IMR-90 (cell line): ENCODE measurements at places on chromosomes 16 and 17.

DNA sequence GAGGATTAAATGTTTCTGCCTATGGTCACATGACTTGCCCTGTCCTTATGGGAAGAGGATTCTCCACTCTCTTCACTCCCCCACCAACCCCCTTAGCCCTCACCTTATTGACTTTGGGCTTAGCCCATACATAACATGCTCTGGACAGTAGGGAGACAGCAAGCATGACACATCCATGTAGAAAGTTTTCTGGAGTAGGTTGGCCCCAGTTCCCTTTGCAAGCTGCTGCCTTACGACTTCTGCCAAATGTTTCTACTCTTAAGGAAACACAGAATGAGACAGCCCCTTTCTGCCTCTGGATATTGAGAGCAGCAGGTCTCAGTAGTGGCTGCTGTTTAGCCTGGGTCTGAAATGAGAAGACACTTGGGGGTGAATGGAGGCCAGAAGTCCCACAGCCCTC lies 282.2 kb downstream of the MAP2K6 start:
- DNase-seq = peak; percentile 17
- no peak overlapping the region for H3K27ac ChIP-seq
- H3K4me1 ChIP-seq = no peaks in the 10 kb centered on the region
- no peaks in the 10 kb centered on the region for H3K36me3 ChIP-seq
- H3K4me3 ChIP-seq = no peak overlapping the region

DNA sequence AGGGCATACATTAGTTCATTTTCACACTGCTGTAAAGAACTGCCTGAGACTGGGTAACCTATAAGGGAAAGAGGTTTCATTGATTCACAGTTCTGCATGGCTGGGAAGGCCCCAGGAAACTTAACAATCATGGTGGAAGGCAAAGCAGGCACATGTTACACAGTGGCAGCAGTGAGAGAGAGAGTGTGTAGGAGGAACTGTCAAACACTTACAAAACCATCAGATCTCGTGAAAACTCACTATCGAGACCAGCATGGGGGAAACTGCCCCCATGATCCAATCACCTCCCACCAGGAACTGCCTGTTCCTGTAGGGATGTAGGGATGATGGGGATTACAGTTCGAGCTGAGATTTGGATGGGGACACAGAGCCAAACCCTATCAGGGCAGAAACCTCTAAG lies 17.2 kb downstream of the NUBP1 start:
- no peak overlapping the region for H3K4me3 ChIP-seq
- no peaks in the 10 kb centered on the region for H3K4me1 ChIP-seq
- no peak for DNase-seq
- H3K27ac ChIP-seq = no peak overlapping the region

DNA sequence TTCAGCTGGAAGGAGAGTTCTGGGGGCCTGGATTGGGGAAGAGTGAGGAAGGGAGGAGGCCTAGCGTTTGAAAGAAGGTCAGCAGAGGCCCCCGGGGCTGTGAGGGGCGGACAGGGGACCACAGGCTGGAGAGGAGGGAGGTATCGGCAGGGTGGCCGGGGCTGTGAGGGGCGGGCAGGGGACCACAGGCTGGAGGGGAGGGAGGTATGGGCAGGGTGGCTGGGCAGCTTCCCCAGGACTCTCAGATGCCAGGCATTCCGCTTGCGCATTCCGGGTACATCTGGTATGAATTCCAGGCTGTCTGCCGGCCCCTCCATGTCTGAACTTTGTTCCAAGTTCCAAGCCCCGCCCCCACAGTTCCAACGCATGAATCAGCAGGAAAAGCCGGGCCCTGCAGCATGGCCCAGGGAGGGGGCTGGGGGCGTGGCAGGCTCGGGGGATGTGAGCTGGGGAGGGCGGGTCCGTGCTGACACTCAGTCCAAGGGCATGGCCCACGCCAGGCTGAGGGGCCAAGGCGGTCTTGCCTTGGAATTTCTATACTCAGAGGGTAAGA lies 4.3 kb upstream of the TLCD2 start:
- H3K36me3 ChIP-seq = peaks cover 32% of the 10 kb centered on the region
- peak overlapping the region; percentile 98 for H3K27ac ChIP-seq
- no peaks in the 10 kb centered on the region for H3K27me3 ChIP-seq
- H3K4me1 ChIP-seq = peaks cover 27% of the 10 kb centered on the region

- peak; percentile 55 for DNase-seq
- peaks cover 9% of the 10 kb centered on the region for H3K4me1 ChIP-seq
- no peaks in the 10 kb centered on the region for H3K27me3 ChIP-seq
- no peak overlapping the region for H3K4me3 ChIP-seq
Observed at GRCh38 chr16:50744881-50745280, 3.0 kb downstream of the CYLD start.

DNA sequence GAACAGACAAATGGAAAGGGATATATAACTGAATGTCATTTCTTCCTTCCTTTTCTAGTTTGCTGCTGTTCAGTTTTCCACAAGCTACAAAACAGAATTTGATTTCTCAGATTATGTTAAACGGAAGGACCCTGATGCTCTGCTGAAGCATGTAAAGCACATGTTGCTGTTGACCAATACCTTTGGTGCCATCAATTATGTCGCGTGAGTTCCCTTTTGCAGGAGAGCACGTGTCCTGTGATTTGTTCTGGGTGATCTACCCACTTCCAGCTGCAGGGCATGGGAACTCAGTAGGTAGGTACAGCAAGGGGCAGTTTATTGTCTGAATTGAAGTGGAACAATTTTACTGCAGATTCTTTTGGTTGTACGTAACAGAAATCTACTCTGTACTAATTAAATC lies 8.8 kb downstream of the ITGAL start:
- H3K36me3 ChIP-seq = no peaks in the 10 kb centered on the region
- no peak overlapping the region for H3K27ac ChIP-seq
- H3K27me3 ChIP-seq = peaks cover 39% of the 10 kb centered on the region
- no peak overlapping the region for H3K4me3 ChIP-seq

DNA sequence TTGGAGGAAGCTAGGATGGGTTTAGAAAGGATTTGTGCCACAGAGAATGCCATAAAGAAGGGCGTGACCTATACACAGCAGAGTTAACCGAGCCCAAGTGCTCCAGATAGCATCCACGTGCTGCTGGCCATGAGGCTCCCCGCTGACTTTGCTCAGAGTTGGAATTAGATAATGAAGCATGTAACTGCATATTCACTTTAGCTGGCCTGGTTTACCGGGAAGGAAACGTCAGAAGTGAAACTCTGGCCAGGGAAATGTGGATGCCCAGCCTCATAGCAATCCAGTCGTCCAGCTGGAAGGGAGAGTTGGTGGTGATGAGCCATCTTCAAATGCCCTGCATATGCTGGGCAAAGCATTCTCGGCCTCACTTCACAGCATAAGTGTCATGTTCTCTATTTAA lies 6.1 kb downstream of the KRT35 start:
- H3K27ac ChIP-seq = no peak overlapping the region
- peaks cover 12% of the 10 kb centered on the region for H3K27me3 ChIP-seq
- H3K4me3 ChIP-seq = no peak overlapping the region
- no peak for DNase-seq
- no peaks in the 10 kb centered on the region for H3K36me3 ChIP-seq

- no peaks in the 10 kb centered on the region for H3K27me3 ChIP-seq
- DNase-seq = peak; percentile 84
- peaks cover 11% of the 10 kb centered on the region for H3K4me1 ChIP-seq
- no peak overlapping the region for H3K27ac ChIP-seq
Observed at GRCh38 chr16:12260647-12261262, 284.2 kb downstream of the SNX29 start.

DNA sequence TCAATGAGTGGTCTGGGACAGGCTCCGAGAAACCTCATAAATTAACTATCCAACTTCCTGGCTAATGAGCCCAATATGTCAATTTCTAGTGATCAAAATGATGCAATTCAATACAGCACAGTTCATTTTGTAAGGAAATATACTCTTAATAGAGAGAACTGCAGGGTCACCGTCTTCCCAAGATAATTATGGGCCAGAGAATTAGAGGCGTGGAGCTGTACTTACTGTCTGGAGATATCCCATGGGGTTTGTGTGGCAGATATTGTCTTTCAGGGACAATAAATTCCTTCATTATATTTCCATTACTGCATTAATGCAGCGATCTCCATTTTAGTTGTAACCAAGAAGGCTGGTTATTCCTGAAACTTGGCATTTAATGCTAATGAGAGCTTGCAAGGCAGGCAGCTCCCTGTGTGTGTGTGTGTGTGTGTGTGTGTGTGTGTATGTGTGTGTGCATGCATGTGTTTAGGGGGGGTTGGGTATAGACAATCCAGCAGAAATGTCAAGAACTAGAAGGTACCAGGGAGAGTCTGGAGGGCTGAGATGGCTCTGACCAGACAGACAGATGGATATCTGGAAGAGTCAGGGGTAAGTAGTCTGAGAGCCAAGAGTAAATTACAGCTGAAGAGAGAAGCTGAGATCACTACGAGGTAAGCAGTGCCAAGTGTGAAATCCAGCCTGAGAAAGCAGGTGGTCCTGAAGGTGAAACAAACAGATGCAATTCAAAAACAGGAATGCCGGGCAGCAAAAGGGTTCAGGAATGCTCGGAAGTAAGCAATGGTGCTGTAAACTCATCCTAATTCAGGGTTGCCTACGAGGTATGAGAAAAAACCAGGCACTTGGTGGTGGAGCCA lies 393.0 kb downstream of the CA10 start:
- no peak for DNase-seq
- H3K36me3 ChIP-seq = no peaks in the 10 kb centered on the region
- H3K4me3 ChIP-seq = no peak overlapping the region
- H3K27ac ChIP-seq = no peak overlapping the region

GRCh38 chr16:55710466-55710865 lies 54.7 kb downstream of the SLC6A2 start:
- no peaks in the 10 kb centered on the region for H3K4me1 ChIP-seq
- no peak overlapping the region for H3K4me3 ChIP-seq
- peaks cover 4% of the 10 kb centered on the region for H3K27me3 ChIP-seq
- DNase-seq = no peak
- no peaks in the 10 kb centered on the region for H3K36me3 ChIP-seq
- H3K27ac ChIP-seq = no peak overlapping the region

DNA sequence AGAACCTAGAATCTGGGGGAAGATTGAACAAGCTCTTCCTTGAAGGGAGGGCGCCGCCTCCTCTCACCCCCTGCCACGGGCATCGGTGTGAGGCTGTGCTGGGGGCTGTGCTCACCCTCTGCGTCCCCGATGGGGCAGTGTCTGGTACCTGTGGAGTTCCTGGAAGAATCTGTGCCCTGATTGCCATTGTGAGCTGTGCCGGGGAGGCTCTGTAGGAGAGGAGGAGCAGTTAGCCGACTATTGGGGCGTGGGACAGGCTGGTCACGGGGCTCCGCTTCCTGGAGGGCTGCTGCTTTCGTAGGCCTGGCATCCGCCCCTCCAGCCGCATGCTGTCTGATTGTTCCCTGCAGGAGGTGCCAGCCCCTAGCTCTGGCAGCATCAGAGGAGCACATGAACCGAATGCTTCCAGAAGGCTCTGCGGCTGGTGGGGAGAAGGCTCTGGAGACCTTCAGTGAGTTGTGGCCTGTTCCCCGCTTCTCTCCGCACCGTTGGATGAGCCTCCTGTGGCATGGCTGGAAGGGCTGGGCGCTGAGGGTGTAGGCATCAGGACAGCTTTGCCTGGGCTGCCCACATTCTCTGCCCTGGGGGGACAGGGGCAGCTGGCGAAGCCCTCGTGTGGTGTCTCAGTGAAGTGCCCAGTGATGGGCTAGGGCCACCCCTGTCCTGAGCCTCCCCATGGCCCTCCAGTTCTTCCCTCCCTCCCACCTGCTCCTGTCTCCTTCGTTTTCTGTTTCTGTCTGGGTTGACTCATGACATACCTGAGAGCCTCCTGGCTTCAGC lies 86.9 kb downstream of the SEC14L1 start:
- DNase-seq = no peak
- no peaks in the 10 kb centered on the region for H3K27me3 ChIP-seq
- no peaks in the 10 kb centered on the region for H3K4me1 ChIP-seq
- H3K36me3 ChIP-seq = no peaks in the 10 kb centered on the region

DNA sequence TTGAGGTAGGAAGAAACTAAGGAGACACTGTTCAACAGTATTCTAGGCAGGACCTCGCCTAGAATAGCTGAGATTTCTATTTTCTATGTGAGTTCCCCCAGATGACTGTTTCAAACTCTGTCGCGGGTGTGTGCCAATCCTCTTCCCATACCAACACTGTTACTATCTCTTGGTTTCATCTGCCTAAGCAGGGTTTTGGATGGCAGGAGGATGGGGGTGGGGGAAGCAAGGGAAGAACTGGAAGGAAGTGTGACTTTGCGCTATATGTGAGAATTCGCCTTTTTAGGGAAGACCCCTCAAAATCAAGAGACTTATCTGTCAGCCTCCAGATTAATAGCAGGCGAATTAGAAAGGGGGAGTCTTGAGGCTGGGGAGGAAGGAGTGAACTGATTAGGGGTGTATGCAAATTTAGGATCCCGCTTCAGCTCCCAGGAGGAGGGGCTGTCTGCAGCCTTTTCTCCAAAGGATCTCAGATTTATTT lies 521 bp upstream of the G6PC3 start:
- H3K4me3 ChIP-seq = peak overlapping the region; percentile 9
- no peaks in the 10 kb centered on the region for H3K27me3 ChIP-seq
- DNase-seq = no peak
- H3K4me1 ChIP-seq = peaks cover 11% of the 10 kb centered on the region

- no peaks in the 10 kb centered on the region for H3K27me3 ChIP-seq
- H3K36me3 ChIP-seq = no peaks in the 10 kb centered on the region
- H3K4me3 ChIP-seq = no peak overlapping the region
- no peak for DNase-seq
- no peaks in the 10 kb centered on the region for H3K4me1 ChIP-seq
- H3K27ac ChIP-seq = no peak overlapping the region
Observed at GRCh38 chr16:61842666-61843065, 193.6 kb downstream of the CDH8 start.

- no peak overlapping the region for H3K4me3 ChIP-seq
- H3K4me1 ChIP-seq = peaks cover 26% of the 10 kb centered on the region
- H3K36me3 ChIP-seq = peaks cover 12% of the 10 kb centered on the region
- DNase-seq = peak; percentile 73
- peak overlapping the region; percentile 58 for H3K27ac ChIP-seq
Observed at GRCh38 chr16:27258241-27258734, 10.3 kb downstream of the NSMCE1 start.

GRCh38 chr17:79845601-79845949 lies 6.3 kb upstream of the CBX4 start:
- H3K27me3 ChIP-seq = peaks cover 33% of the 10 kb centered on the region
- no peak overlapping the region for H3K27ac ChIP-seq
- no peaks in the 10 kb centered on the region for H3K36me3 ChIP-seq
- H3K4me1 ChIP-seq = peaks cover 10% of the 10 kb centered on the region
- no peak overlapping the region for H3K4me3 ChIP-seq

DNA sequence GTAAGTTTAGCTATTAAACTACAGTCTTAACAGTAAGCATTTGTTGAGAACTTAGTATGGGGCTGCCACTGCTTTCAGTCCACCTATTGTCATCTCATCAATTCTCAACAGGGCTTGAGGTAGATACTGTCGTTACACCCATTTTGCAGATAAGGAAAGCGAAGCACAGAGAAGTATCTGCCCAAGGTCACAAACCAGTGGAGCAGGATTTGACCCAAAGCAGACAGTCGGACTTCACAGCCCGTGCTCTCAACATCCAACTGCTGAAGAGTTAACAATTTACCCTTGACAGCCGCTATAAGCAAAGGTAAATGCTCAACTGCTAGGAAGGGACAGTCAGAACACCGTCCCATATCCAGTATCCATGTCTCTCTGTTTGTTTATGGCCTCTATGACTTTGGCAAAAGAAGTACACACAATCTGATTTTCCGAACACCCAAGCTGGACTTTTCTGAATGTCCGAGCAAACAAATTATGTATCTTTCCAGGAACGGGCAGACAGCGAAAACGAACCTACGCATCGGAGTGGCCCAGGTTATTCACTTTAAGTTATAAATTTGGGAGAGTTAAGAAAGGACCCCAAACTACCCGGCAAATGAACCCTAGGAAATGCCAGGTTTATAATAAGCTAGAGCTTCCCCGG lies 1.2 kb downstream of the SIAH1 start:
- H3K36me3 ChIP-seq = no peaks in the 10 kb centered on the region
- H3K4me1 ChIP-seq = peaks cover 2% of the 10 kb centered on the region
- DNase-seq = no peak
- H3K27ac ChIP-seq = peak overlapping the region; percentile 97
